CD4-positive, alpha-beta T cell (primary cell): ENCODE measurements at places on chromosomes 2 and 18. TPM values are rescaled to one million over a fixed set of nuclear protein-coding genes. Genes with fewer than 3 reads are reported as not detected.

DNA sequence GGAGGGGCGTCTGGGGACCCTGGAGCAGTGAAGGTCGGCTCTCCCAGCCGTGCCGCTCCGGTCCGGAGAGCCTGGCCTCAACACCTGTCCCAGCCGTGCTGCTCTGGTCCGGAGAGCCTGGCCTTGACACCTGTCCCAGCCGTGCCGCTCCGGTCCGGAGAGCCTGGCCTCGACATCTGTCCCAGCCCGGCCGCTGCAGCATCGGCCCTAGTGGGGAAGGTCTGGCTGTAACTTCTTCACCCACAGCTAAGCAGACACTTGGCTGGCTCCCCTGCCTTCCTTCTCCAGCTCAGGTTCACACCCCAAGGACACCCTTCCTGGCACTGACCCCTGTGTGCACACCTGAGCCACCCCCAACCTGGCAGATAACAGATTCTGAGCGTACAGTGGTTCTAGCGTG lies 4.6 kb downstream of the KCNG2 start:
- DNase-seq: no peak

DNA sequence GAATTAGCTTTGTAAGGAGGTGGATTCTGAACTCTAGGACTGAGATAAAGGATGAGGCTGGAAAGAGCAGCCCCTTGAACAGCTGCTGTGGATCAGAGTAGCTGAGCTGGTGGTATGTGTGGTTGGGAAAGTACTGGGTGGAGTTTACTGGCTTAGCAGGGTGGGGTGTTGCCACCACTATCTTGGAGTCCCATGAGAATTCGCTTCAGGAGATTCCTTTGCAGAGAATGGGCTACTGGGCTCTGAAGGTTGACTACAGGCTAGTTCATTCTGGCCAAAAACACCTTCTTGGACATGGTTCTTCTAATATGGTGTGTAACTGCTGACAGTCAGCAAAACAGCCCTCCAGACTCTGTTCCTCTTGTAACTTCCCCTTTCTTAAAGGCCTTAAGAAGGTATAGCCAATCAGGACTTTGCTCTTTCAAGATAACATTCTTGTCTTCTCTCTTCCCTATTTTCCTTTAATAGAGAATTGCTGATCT lies 52.7 kb downstream of the TET3 start:
- no peak for DNase-seq

The NCOA1 gene
- total RNA-seq: 40.6 TPM

DNA sequence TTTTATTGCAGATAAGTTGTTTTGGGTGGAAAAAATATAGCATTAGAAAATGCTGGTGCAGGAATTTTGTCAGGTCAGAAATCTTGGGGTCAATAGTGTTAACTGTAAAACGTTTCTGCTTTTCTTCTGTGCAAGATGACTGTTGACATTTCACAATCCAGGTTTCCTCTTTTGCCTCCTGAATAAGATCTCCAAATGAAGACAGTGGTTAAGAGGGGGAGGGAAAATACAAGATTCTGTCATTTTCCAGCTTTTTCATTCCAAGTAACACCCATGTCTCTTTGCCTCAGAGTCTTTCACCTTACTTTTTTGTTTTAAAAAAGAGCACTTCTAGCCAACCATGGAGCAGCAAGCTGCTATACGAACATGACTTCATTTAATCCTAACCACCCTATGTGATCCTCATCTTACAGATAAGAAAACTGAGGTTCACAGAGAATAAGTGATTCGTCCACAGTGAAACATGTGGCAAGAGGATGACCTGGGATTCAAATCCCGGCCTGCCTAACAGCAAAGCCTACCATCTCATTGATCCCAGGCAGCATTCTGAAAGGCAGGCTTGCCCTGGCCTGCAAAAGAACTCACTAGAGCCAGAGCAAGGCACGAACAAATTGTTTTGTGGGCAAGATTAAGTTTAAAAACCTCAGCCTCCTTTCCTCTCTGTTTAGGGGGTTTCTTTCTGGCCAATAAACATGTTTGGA lies 3.0 kb downstream of the PLEK start:
- DNase-seq: no peak

GRCh38 chr2:29238497-29238896 lies 123.3 kb downstream of the CLIP4 start:
- DNase-seq: no peak

DNA sequence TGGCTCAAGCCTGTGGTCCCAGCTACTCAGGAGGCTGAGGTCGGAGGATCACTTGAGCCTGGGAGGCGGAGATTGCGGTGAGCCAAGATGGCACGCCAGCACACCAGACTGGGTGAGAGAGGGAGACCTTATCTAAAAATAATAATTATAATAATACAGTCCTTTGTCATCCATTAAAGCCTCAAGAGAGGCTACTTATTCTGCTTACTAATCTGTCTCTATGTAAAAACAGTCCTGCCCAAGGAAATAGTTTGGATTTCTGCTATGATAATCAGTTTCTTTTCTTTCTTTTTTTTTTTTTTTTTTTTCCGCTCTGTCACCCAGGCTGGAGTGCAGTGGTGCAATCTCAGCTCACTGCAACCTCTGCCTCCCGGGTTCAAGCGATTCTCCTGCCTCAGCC lies 228.3 kb downstream of the C1D start:
- DNase-seq: no peak

The KCNK3 gene
- not detected for total RNA-seq

The ATP6V1B1 gene
- not detected for total RNA-seq

- DNase-seq: no peak
Observed at GRCh38 chr18:52334896-52335295, 5.1 kb upstream of the DCC start.

- DNase-seq: no peak
Observed at GRCh38 chr2:210288408-210288807, 26.6 kb downstream of the MYL1 start.

The BUB1 gene
- total RNA-seq: 1.6 TPM

DNA sequence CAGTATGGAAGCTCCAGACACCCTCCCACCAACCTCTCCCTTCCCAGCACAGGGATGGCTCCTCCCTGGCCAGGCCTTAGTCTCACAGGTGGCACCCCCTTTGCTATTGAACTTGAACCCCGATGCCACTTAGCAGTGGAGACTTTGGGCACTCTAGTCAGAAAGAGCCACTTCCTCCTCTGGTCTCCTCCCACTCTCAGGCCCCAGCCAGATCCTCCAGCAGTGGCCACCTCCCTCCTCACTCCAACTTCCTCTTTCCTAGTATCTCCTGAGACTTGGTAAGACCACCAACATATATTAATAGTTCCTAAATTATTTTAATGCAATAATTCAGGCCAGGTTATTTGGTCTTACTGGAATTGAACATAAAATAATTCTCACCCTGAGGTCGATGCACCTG lies 437.2 kb upstream of the ID2 start:
- no peak for DNase-seq

DNA sequence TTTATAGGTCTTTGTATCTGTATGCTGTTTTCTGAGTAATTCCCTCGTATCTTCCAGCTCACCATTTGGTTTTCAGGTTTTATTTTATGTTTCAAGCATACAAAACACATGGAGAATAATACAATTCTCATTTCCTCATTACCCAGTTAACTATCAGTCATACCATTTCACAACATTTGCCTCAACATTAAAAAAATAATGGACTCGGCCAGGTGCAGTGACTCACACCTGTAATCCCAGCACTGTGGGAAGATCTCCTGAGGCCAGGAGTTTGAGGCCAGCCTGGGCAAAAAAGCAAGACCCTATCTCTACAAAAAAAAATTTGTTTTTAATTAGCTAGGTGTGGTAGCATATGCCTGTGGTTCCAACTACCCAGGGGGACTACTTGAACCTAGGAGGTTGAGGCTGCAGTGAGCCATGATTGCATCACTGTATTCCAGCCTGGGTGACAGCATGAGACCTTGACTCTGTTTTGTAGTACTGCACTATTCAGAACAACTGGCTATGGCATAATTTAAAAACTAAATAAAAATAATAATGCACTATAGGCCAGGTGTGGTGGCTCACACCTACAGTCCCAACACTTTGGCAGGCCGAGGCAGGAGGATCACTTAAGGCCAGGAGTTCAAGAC lies 20.3 kb downstream of the NPC1 start:
- DNase-seq: no peak

- no peak for DNase-seq
Observed at GRCh38 chr2:226622484-226622883, 177.1 kb downstream of the IRS1 start.

GRCh38 chr2:28274911-28275685 lies 117.6 kb upstream of the FOSL2 start:
- no peak for DNase-seq

DNA sequence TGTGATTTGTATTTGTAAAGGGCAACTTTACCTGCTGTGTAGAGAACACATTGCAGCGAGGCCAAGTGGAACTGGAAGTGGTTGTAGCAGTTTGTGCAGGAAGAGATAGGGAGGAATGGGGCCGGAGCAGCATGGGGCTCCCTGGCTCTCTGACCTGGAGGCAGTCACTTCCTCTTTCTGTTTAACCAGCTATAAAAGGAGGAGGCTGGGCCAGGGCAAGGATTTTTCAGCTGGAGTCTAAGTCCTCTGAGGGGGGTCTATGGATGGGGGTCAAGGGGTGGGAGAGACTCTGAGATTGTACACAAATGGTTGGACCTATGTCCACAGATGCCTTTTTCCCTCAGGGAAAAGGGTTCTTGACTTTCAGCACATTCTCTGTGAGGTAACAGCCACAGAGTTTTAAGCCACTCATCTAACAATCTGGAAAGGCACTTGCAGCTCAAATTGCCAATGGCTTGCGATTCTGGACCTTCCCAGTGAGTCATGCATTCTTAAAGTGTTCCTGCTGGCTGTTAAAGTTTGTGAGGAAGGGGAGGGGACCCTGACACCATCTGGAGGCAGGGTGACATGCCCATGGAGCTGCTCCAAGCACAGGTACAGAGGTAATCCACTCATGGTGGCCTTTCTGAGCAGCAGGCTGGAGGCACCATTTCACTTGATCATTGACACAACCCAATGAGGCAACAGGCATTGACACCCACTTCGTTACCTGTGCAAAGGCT lies 347.0 kb downstream of the CYRIA start:
- DNase-seq: no peak

The SH2D6 gene
- total RNA-seq: 0.30 TPM

DNA sequence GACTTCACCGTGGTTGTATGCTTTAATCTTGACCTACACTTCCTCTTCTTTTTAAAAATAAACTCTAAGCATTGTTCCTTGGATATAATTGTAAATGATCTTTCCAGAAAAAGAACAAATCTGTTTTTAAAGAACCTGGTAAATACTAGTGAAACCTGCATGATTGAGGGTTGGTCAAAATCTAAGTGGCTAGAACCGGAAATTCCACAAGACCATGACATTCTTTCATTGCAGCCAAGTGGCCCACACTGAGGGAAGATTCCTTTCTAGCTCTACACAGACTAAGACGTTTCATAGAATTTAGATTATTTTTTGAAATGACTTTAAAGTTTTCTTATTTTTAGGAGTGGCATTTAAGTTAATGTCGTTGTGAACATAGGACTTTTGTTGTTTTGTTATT lies 356.7 kb downstream of the NYAP2 start:
- DNase-seq: no peak

- no peak for DNase-seq
Observed at GRCh38 chr2:53429901-53430300, 337.7 kb upstream of the CHAC2 start.

GRCh38 chr2:208042041-208042440 lies 16.7 kb upstream of the PLEKHM3 start:
- DNase-seq: no peak

- no peak for DNase-seq
Observed at GRCh38 chr2:150467621-150467963, 19.9 kb downstream of the RND3 start.

GRCh38 chr18:72866442-72866900 lies 1.3 kb downstream of the NETO1 start:
- no peak for DNase-seq

GRCh38 chr2:198465970-198466369 lies 661.6 kb downstream of the PLCL1 start:
- DNase-seq: no peak

The GKN2 gene
- total RNA-seq: not detected

The RGPD4 gene
- 0.53 TPM for total RNA-seq

The AMER3 gene
- not detected for total RNA-seq

The GALNT14 gene
- not detected for total RNA-seq

The ASB1 gene
- total RNA-seq: 19.6 TPM

GRCh38 chr18:22813648-22814328 lies 119.3 kb upstream of the RBBP8 start:
- DNase-seq: no peak

DNA sequence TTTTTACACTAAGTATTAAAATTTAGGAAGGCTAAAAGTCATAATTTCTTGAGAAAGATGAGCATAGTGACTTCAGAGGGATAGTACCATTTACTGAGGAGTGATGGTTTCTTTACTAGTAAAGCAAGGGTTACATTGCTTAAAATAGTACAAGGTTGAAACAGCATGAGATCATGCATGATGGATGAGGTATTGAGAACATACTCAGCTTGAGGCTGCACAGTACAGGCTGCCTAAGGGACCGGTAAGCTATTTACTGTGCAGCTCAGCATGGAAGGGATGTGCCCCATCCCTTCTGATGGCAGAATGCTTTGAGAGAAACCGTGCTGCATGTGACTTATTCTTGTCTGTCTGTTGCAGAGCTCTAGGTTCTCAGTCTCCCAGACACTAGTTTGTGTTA lies 122.1 kb downstream of the EML6 start:
- no peak for DNase-seq

DNA sequence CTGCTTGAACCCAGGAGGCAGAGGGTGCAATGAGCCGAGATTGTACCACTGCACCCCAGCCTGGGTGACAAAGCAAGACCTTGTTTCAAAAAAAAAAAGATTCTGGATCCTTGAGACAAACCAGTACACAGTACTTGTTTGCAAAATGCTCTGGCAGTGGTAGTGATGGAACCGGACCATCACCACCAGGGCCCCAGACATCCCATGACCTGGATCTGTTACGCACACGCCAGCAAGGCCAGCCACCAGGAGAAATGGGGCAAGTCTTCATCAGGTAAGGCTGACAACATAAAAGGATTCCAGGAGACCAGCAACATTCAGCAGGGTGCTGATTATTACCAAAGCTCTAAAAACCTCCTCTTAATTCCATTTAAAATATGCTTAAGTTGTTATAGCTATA lies 35.5 kb downstream of the TBC1D8 start:
- DNase-seq: no peak

The TRAF3IP1 gene
- 5.1 TPM for total RNA-seq

The POTEI gene
- not detected for total RNA-seq

DNA sequence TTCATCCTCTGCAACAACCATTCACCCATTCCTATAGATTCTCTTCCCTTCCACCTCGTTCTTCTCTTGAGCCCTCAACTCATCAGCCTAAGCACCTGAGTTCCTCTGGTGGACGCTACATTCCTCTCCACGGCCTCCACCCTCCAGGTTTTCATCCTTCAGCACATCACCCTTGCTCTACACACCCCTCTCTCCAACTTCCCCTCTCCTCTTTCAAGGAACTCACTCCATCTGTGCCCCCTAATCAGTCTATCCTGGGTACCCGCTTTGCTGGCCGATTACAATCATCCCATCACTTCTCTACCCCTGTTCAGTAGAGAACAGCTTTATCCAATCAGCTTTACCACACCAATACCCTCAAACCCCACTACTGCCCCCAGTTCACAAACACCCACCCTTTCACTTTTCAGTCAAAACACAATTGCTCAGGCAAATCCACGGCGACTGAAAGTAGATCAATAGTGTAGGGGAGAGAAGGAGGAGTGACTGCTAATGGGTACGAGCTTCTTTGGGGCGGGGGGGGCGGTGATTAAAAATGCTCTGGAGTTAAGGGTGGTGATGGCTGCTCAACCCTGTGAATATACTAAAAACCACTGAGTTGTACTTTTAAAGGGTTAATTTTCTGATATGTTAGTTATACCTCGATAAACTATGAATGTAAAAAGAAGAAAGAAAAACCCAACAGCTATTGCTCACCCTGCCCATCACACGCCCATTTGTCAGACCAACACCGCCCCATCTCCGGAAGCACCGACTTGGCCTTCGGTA lies 857 bp downstream of the DYM start:
- DNase-seq: no peak

GRCh38 chr18:1539276-1539675 lies 634.6 kb downstream of the ADCYAP1 start:
- no peak for DNase-seq
